ENCODE measurements at places on chromosomes 16 and 17.
A peak's percentile ranks its signal among the peaks of the same experiment; 100 is the strongest.

GRCh38 chr16:16101585-16101984 lies 121.7 kb downstream of the ABCC6 start:
- no peak for DNase-seq

- no peak for DNase-seq
Observed at GRCh38 chr17:64058621-64059020, 38.2 kb upstream of the ICAM2 start.

- DNase-seq, result no peak
Observed at GRCh38 chr17:64115822-64116534, 14.0 kb downstream of the ERN1 start.

- DNase-seq, result no peak
Observed at GRCh38 chr16:16099320-16099719, 124.0 kb downstream of the ABCC6 start.

GRCh38 chr17:81740395-81740961 lies 28.4 kb downstream of the SLC25A10 start:
- DNase-seq, result no peak

- DNase-seq, result no peak
Observed at GRCh38 chr17:36983618-36984017, 34.9 kb downstream of the AATF start.

- no peak for DNase-seq
Observed at GRCh38 chr17:57682701-57683100, 62.4 kb downstream of the CCDC182 start.

DNA sequence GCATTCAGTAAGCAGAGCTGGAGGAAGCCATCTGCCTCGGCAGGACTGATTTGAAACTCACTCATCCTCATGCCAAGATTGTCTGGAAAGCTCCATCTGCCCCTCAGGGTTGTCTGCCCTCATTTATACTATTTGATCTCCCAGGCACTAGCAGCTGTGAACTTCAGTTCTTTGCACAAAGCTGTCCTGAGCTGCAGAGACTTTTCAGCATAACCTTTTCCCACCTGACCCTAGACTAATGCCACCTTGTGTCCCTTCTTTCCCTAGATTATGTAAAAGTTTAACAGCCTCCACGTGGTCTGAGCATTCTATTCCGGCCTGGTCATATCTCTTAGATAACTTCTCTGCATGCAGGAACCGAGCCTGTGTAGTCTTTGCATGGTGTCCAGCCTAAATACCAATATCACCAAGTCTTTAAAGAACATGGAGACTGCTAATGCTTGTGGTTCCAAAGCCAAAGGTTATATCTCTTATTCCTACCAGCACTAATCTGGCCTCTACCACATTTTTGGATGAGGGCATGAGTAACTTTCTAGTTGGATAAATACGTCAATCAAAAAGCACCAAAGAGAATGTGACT lies 29.1 kb downstream of the STAT5A start:
- DNase-seq, result no peak

- DNase-seq, result no peak
Observed at GRCh38 chr17:7094652-7095019, 14.6 kb upstream of the CLEC10A start.

DNA sequence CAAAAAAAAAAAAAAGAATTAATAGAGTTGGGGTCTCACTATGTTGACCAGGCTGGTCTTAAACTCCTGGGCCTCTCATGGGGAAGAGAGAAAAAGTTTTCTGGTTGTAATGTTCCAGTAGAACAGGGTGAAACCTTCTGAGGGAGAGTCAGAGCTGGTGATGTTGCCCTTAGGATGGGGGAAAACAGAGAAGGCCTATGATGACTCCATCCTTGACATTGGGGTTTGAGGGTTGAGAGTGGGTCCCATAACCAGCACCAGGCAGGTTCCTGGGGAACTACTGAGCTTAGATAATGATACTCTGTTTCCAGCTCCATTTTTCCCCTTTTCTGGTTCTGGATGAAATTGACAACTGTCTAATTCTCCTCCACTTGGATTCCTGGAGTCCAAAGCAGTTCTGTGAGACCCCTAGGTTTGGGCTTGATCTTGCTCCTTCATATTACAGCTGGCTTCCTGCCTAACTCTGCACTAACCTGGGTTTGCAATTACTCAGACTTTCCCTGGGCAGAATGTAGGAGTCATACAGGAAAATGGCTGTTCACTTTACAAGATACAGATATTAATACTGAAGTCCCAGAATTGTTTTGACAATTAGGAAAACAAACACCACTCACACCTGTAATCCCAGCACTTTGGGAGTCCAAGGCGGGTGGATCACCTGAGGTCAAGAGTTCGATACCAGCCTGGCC lies 62.8 kb upstream of the B4GALNT2 start:
- DNase-seq, result no peak

DNA sequence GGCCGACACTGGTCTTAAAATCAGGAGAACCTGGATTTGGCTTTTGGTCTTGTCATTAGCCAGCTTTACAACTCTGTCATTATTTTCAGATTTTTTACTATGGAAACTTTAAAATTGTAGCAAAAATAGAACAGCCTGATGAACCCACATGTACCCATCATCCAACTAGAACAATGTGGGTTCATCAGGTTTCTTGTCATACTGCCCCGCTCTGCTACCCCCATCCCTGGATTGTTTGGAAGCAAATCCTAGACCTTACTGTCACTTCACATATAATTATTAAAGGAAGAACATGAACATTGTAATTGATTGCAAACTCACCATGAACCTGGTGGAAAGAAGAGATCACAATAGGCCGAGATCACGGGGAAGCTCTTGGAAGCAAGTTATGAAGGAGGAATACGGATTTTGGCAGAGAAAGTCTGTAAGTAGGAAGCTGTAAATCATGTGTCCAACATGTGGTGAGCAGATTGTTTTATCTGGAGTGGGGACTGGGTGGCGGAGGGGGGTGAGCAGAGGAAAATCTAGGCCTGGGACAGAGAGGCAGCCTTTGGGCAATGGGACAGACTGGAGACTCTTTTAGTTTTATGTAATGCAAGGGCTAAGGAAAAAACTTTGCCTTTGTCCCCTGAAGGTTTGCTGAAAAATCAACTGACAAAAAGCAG lies 67.0 kb downstream of the PITPNC1 start:
- DNase-seq, result no peak

- no peak for DNase-seq
Observed at GRCh38 chr17:56624309-56624708, 30.8 kb downstream of the NOG start.

- DNase-seq, result no peak
Observed at GRCh38 chr17:59504821-59505220, 60.6 kb upstream of the DHX40 start.

DNA sequence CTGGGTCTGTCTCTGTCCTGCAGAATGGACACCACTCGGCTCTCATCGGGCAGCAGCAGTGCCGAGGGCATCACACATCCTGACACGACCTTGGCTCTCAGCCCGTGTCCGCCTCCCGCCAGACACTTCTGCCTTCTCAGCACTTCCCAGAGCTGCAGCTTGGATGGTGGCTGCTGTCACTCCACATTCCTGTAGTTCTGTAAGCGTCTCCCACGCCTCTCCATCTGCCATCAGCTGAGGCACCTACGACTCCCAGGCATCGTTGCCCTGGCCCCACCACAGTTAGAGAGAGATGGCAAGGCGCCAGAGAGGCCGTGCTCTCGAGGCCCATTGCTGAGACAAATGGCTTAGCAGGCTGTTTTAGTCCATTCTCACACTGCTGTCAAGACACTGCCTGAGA lies 195.9 kb upstream of the CHMP6 start:
- DNase-seq, result no peak

- DNase-seq, result no peak
Observed at GRCh38 chr17:53039981-53040380, 782.7 kb upstream of the KIF2B start.

- DNase-seq, result no peak
Observed at GRCh38 chr16:79170555-79171246, 429.8 kb downstream of the MAF start.

DNA sequence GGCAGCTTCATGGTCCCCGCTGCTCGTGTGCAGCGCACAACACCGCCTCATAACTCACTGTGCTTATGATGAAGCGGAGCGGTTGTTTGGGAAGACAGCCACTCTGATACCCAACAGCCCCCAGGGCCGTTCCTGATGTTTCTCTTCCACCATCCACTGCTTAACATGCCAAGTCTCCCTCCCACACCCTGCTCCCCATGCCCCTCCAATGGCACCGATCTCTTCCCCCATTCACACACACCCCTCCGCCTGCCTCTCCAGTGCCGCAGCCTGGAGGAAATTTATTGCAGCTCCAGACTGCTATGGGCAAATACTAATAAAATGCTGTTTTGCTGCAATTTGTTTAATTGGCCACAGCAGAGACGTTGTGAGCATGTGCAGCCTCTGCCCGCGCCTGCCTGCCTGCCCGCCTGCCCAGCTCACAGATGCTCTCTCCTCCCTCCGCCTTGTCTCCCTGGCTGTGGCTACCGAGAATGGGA lies 80.3 kb upstream of the LHX1 start:
- no peak for DNase-seq

GRCh38 chr17:3669085-3669347 lies 404 bp downstream of the EMC6 start:
- no peak for DNase-seq

DNA sequence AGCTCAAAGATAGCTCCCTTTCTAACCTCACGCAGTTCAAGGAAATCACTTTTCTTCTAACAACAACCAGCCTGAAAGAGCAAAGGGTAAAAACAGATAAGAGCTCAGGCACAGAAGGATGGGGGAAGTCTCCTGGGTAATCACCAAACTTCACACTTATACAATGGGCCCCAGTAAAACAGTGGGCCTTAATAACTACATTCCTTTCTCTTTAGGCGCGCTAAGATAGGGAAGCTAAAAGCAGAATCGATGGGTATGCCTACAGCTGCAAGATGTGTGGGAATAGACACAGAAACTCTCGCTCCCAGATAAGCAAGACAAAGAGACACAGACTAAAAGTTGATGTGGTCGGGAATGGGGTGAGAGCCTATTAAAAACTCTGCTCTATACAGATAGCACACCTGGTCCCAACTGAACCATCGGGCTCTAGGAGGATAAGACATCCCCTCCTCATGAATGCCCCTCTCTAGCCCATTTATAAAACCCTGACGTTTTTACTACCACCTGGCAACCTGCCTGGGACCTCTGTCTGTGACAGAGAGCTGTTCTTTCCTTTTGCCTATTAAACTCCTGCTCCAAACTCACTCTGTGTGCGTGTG lies 826 bp downstream of the LYZL6 start:
- DNase-seq, result no peak

DNA sequence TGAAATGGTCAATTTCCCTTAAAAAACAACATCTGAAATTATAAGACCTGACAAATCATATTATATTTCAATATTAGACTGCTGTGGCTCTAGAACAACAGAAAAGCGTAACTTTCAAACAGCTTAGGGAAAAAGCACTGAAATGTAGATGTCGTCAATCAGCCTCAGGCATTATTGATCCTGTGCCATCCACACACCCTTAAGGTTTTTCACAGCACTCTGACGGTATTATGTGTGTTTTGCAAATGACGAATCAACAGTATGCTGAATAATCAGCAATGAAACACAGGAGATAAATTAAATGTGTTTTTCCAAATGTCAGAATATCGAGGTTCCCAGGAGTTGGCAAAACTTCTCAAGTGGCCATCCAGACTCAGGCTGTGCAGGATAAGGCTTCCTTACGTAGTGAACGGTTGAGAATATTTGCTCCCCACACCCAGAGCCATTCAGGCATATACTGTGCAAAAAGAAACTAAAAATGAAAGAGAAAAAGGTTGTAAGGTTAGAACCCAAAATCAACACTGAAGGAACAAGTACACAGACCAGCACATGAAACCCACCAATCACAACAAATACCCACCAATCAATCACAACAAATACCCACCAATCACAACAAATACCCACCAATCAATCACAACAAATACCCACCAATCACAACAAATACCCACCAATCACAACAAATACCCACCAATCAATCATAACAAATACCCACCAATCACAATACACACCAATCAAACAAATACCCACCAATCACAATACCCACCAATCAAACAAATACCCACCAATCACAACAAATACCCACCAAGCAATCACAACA lies 7.7 kb upstream of the MBTPS1 start:
- no peak for DNase-seq

- no peak for DNase-seq
Observed at GRCh38 chr16:23521037-23521743, 10.9 kb upstream of the GGA2 start.

DNA sequence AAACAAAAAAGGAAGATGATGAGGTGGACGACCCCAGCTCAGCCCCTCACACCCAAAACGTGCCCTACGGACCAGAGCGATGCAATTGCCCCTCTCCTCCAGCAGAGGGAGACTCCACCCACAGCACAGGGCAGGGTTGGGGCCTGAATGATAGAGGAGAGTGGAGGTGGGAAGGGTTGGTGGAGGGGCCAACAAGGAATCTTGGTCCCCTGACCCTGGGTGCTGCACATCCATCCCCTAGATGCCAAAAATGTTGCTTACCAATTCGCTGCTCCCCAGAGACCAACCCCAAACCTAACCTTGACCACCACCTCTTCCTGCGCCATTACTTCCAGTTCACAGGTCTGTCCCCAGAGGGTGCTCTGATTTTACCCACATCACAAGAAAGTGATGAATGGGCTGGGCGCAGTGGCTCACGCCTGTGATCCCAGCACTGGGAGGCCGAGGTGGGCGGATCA lies 12.9 kb downstream of the P2RX5 start:
- DNase-seq, result peak; percentile 76

GRCh38 chr16:58511933-58512815 lies 3.1 kb upstream of the SETD6 start:
- DNase-seq, result peak; percentile 93

DNA sequence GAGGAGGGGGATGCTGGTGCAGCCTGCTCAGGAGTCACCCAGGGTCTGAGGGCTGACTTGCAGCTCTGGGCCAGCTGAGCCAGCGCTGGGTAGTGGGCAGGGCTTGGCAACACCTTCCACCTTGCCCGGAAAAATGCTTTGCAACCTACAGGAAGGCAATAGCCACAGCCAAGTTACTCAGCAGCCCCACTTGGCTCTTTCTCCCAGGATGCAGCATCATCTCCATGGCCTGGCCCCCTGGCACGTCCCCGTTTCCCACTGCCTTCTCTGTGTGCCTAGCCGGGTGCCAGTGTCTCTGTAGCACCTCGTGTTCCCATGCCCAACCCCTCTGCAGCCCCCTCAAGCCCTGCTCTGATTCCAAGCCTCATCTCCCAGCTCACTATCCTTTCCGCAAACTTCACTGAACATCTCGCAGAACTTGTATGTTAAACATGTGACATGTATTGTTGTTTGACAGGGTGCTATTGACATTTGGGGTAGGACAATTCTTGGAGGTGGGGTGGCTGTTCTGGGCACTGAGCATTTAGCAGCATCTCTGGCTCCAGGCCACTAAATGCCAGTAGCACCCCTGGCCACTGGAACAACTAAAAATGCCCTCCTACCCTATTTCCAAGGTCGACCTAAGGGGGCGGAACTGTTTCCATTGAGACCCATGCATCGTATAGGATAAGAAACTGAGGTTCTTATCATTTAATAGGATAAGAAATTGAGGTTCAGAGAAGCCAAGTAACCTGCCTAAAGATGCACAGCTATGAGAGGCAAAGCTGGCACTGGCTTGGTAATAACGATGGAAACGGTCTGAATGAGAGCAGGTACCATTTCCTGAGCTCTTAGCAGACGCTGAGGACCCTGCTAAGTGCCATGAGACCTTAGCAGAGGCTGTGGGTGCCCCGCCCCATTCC lies 12.2 kb downstream of the DEXI start:
- no peak for DNase-seq

- peak; percentile 41 for DNase-seq
Observed at GRCh38 chr17:59357929-59358328, 26.5 kb downstream of the YPEL2 start.
